ENCODE measurements at places on chromosomes 3 and 15.
A peak's percentile ranks its signal among the peaks of the same experiment; 100 is the strongest.

DNA sequence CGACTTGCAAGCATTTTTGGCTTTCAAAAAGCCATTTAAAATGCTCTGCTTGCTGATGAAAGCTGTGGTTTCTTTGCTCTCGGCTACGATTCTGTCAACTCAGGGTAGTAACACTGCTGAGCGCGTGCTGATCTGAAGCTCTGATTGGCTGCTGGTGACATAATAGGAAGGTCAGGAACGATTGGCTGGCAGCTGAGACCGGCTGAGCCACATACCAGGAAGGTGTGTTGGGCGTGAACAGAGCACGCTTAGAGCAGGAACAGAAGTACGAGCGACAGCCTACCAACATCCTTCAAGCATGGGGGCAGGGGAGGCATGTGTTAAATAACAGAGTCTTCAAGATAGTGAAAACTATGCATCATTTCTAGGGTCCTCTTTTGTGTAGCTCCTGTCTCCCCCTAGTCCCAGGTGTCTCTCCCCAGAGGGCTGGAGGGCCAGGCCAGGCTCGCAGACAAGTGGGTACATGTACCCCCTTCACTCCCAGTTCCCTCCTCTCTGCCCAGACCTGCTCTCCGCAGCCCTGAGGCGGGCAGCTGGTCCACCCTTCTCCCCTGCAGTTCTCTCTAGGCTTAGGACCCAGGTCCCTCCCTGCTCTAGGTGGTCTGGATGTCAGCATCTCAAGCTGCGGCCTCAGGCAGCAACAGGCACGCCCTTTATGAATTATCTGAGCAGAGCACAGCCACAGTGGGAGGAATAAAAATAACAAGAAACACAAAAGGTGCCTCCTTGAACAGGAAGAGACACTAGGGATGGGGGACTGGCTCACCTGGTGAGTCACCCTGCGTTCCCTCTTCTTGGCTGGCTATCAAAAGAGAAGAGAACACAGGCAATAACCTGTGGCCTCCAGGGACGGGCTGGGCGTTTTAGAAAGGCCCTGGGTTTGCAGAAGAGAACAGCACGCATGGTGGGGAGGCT is 76.0 kb downstream of the TAMM41 start:
- peak; percentile 95 for DNase-seq

DNA sequence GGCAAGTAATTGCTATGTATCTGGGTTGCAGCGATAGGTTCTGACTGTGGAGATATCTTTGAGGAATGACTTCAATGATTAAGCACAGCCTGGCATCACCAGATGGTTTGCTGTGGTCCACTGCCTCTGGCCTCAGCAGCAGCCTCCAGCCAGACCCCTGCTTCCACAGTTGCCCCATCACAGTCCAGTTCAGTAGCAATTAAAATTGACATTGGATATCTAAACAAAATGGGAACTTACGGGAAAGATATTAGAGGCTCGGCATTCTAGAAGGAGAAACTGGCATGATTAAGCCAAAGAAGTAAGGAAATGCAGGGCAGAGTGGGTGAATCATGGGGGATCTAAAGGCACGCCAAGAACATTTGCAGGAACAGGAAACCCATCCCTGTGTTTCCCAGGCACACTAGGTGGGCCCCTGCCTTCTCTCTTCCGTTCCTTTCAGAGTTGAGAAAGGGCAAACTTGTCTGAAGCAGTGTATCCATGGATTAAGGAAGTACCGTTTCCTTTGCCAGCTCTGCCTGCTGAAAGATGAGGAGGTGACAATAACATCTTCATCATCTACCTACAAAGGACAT is 36.3 kb upstream of the SH3BP5 start:
- DNase-seq = no peak

- DNase-seq = no peak
These were observed 46.2 kb upstream of the TEX55 start for GRCh38 chr3:119099785-119100184.

- DNase-seq = no peak
These were observed 55.2 kb downstream of the WNT7A start for GRCh38 chr3:13824521-13825310.

GRCh38 chr3:38268087-38268486 is 2.5 kb downstream of the SLC22A13 start:
- no peak for DNase-seq

- DNase-seq = no peak
These were observed 231.4 kb downstream of the CDIN1 start for GRCh38 chr15:36810656-36811449.

- DNase-seq = no peak
These were observed 7.1 kb upstream of the SLC30A4 start for GRCh38 chr15:45529613-45530012.

DNA sequence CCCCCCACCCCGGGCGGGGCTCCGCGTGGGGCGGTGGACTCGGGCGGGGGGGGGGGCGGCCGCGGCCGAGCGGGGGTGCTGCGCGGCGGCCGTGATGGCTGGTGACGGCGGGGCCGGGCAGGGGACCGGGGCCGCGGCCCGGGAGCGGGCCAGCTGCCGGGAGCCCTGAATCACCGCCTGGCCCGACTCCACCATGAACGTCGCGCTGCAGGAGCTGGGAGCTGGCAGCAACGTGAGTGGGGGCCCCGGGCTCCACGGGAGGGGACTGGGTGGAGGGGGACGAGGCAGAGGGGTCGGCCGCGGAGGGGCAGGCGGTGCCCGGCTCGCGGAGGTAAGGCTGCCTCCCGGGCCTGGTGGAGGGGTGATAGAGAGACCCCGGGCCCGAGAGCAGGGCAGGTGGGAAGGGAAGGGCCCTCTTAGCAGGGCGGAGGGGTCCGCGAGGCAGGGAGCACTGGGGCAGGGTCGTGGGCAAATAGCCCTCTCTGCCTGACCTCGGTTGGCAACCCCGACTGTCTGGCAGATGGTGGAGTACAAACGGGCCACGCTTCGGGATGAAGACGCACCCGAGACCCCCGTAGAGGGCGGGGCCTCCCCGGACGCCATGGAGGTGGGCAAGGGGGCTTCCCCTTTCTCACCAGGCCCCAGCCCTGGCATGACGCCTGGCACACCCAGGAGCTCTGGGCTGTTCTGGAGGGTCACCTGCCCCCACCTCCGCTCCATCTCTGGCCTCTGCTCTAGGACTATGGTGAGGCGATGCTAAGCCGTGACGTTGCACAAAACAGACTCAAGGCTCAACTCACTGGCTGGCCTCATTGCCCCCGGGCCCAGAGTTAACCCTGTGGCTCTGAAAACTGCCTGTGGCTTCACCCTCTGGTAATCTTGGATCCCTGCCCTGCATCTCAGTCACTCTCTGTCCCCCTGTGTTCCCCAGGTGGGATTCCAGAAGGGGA is at the start of gene ECE2:
Gene ECE2 (plus strand): TSS at position 62 of the 950 bp plus-strand sequence. CDS start 132 bp downstream, at position 194.
- peak; percentile 57 for DNase-seq

DNA sequence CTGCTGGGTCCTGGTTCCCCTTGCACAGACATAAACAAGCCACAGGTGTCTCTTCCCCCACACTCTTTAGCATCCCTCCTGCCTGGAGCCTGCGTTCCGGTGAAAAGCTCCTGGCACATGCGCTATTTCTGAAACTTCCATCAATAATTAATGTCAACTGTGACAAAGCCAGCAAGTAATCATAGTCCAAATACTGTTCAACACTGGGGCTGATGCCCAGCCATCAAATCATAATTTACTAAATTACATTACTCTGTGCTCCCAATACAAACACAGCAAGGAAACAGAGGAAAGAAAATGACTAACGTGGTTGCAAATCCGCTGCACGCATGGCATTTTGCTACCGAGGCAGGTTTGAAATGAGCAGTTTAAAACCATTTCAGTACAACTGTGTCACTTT is 294.7 kb downstream of the ERC2 start:
- no peak for DNase-seq

DNA sequence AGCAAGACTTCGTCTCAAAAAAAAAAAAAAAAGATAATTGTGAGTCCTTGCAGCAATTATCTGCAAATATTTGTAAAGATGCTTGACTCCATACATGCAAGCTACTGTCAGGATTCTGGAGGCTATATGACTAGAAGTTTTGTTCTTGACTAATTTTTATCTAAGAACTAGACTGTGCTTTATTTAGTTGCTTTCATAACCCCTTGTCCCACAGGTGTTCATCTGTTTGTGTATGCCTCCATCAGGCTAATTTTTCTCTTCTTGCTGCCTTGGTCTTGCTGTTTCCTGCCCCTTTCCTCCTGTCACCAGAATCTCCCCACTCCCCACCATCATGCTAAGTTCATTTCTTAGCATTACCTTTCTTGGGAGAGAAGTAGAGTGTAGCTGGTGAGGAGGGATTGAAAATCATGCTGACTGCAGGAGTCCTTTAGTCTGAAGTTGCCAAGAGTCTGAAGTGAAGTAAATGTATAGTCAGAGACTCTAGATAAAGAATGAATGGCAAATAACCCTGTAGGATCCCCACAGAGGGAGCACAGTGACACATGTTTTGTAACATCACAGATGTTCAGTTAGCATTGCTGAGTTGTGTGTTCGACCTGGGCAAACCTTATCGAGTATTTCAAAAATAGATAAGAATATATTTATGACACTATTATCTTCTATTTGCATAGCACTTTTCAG is 12.5 kb downstream of the ST3GAL6 start:
- DNase-seq = no peak

DNA sequence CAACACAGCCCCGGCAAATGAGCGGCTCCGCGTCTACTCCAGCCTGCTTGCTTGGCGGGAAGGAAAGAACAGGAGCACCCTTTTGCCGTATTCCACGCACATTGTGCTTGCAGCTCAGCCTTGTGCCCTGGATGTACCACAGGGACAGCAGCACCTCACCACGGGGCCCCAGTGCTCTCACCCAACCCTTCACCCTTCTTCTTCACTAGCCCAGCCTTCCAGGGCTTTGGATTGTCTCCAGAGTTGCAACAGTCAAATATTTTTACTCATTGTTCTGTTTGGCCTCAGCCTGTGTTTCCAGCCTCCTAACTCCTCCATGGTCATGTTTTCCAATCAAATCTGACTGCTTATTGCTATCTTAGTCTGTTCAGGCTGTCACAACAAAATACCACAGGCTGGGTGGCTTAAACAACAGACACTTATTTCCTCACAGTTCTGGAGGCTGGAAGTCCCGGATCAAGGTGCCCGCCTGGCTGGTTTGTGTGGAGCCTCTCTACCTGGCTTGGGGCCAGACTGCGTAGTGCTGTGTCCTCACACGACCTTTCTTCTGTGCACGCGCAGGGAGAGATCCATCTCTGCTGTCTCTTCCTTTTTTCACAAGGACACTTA is 79.2 kb upstream of the ABHD17C start:
- DNase-seq = peak; percentile 70

DNA sequence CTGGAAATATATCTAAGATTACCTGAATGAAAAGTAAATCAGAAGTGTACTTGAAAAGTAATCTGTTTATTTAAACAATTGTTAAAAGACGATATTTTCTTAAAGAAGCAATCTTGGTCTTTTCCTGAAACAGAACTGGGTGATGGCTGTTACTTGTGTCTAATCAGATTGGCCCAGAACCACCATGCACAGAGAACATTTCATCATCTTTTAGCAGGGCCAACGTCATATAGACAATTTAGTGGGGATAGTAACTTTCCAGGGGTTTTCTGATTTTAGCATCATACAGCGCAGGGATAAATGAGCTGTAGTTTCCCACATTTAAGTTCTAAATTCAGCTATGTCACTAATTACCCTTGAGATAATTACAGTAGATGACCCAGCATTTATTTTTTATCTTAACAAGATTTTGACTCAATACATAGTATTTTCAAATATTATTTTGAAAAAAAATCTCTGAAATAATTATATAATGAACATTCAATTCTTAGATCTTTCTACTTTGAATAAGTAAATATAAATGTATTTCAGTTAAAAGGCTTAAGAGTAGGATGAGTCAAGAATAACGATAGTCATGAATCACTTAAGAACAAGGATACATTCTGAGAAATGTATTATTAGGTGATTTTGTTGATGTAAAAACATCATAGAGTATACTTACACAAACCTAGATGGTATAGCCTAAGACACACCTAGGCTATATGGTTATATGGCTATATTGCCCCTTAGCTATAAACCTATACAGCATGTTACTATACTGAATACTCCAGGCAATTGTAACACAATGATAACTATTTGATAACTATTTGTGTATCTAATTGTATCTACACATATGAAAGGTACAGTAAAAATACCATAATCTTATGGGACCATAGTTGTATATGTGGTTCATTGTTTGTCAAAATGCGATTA is 103.8 kb upstream of the MME start:
- no peak for DNase-seq

- DNase-seq = no peak
These were observed 29.4 kb upstream of the SEMA3F start for GRCh38 chr3:50125541-50126286.
